Globus pallidus (tissue), 1 donor: ENCODE measurements at places on chromosomes 3 and 15.

DNA sequence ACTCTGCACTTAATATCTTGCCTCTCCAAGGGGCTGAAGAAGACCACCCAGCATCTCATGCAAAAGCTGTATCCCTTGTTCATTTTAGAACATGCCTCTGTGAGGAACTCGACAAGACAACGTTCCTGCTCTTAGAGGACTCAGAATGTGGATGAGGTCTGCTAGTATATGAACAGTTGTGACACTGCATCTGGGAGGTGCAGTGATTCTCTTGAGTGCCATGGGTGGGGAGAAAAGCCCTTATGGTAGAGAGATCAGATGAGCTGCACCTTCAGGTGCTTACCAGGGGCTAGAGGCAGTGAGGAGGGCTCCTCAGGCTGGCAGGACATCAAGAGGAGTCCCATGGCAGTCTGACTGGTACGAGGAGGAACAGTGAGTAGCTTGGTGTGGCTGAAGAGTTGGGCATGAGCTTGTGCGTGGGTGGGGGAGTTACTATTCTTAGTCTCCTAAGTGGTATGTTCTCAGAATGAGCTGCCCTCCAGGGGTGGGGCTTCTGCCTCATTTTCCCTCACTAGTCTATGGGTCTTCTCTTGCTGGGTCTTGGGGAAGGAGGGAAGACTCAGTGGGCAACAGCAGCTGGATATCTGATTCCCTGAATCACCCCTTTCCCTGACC is 56.7 kb upstream of the ATP2B2 start:
- DNase-seq, result no peak

DNA sequence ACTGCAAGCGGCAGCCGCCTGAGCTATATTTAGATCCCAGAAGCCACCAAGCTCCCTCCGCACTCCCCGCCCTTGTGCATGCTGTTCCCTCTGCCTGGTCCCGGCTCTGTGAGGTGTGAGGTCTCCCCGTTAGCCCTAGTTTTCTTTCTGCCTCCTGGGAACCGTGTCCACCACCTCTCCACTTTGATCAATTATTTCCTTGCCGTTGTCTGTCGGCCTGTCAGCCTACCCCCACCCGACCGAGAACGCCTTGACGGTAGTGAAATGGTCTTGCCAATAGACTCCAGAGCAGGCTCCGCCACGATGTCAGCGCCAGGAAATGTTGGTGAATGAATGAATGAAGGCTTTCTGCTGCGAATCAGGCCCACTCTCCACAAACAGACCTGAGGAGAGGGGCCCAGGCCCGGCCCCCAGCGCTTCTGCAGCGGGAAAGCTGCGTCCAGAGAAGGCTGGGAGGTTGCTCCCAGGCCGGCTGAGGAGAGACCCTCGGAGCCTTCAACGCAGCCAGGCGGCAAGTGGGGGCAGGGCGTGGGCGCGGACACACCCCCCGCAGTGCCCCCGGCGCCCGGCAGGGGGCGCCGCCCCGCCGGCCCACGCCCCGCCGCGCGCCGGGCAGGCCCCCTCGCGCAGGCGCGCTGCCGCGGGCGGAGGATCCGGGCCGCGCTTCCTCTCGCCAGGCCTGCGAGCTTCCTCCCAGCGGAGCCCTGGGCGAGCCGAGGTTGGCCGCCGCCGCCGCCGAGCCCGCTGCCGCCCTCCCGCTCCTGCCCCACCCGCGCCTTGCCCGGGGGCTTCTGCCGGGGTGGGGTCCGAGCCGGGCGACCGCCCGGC is at the start of gene CSK:
Gene CSK, plus strand, starts transcription at position 650 of the 828 bp plus-strand sequence. CDS start 16,218 bp downstream, outside the sequence.
- peak; percentile 64 for DNase-seq

GRCh38 chr3:150411976-150412375 is 3.9 kb downstream of the TSC22D2 start:
- DNase-seq, result no peak

GRCh38 chr3:32872487-32873382 is 54.9 kb downstream of the TRIM71 start:
- no peak for DNase-seq

GRCh38 chr15:70772402-70772801 is 9.0 kb upstream of the UACA start:
- no peak for DNase-seq

DNA sequence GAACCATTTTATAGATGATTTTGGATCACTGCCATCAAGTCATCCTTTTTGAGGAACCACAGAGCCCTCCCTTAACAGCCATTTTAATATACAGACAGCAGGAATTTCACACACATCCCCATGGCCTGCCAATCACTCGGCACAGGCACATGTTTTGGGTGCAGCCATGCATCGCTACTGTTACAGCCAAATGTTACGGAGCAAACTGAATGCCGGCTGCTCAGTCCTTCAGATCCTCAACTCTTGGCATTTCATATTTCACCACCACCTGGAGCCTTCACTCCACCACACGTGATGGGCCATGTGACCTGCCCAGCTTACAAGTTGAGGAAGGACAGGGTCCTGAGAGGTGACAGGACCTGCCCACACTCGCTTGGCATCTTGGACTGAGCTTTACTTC is 90.8 kb downstream of the OXNAD1 start:
- no peak for DNase-seq

DNA sequence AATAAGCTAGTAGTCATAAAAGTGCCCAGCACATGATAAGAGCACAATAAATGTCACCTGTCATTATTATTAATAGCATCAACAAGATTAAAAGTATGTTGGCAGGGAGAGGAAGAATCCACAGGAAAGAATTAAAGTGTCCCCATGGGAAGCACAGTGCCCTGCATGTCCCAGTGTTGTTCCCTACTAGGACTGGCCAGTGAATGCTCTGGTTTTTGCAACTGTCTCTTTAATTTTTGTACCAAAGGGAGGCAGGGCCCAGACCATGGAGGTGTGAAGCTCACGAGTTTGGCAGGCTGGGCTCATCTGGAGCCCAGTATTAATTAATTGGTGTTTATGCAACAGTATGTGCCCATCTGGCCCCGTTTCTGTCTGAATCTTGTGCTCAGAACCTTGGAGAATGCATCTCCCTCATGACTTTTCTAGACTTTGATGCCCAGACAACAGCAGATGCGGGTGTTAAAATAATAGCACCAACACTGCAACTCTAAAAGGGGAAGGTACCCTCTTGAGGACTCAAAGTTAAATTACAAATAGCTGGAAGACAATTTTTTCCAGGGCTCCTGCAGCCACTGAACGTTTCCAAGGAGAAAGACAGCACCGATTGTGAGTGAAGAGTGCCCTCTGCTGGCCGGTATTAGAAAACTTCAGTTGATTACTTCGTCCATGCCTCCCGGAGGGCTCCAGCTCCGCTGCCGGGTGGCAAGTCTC is 71.9 kb upstream of the SPATA12 start:
- peak; percentile 89 for DNase-seq

GRCh38 chr3:49805367-49805782 is 2.3 kb downstream of the INKA1 start:
- peak; percentile 58 for DNase-seq

DNA sequence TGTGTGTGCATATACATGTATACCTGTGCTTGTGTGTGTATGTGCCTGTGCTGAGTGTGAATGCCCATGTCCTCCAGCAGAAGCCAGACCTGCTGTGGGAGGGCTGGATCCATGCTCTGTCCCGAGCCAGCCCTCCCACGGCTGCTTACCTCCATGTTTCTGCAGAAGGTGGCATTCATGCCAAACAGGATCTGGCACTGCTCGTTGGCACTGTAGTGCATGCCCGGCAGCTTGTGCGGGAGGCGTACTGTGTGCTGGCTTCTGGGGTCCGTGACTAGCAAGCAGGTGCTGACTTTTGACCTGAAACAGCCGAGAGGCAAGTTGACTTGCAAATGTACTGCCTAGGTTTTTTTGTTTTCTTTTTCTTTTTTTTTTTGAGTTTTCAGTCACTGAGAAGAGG is 189.3 kb downstream of the ADAMTS17 start:
- DNase-seq, result no peak

- no peak for DNase-seq
These were observed 121.7 kb upstream of the TPM1 start for GRCh38 chr15:62920682-62921502.

DNA sequence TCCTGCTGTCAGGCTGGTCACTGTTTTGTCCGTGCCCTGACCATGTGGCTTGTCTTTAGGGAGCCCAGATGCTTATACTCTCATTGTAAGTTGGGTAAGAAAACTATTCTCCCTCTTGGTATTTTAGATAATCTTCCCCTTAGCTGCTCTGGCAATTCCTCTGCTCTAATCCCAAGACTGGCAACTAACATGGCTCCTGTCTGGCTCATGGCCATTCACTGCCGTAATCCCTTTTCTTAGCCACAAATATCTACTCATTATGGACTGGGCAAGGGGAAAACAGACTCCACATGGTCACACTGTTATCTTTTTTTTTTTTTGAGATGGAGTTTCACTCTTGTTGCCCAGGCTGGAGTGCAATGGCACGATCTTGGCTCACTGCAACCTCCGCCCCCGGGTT is 38.8 kb downstream of the TYRO3 start:
- no peak for DNase-seq

DNA sequence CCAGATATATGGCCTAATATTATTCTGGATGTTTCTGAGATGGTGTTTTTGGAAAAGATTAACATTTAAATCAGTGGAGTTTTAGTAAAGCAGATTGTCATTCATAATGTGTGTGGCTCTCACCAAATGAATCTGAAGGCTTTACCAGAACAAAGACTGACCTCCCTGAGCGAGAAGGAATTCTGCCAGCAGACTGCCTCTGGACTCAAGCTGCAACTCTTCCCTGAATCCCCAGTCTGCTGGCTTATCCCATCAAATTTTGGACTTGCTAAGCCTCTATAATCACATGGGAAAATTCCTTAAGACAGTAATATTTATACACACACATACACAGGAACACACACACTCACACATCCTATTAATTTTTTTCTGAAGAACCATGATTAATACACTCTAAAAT is 102.3 kb downstream of the FAM174B start:
- DNase-seq, result no peak

DNA sequence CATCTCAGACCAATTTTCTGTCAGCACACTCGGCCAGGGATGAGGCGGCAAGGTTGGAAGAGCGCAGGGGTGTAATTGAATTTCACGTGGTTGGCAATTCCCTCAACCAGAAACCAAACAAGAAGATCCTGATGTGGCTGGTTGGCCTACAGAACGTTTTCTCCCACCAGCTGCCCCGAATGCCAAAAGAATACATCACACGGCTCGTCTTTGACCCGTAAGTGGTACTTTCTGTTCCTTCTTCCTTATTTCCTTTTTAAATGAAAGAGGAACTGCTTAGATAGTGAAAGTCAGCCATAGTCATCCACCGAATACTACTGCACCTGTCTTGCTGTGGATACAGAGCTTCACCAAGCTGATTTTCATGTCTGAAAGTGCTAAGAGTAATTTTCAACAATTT is 60.1 kb downstream of the SGO1 start:
- DNase-seq, result peak; percentile 63

- DNase-seq, result peak; percentile 54
These were observed 22.0 kb downstream of the STARD5 start for GRCh38 chr15:81301815-81302399.

- no peak for DNase-seq
These were observed 2.5 kb downstream of the CHST2 start for GRCh38 chr3:143122089-143122430.

DNA sequence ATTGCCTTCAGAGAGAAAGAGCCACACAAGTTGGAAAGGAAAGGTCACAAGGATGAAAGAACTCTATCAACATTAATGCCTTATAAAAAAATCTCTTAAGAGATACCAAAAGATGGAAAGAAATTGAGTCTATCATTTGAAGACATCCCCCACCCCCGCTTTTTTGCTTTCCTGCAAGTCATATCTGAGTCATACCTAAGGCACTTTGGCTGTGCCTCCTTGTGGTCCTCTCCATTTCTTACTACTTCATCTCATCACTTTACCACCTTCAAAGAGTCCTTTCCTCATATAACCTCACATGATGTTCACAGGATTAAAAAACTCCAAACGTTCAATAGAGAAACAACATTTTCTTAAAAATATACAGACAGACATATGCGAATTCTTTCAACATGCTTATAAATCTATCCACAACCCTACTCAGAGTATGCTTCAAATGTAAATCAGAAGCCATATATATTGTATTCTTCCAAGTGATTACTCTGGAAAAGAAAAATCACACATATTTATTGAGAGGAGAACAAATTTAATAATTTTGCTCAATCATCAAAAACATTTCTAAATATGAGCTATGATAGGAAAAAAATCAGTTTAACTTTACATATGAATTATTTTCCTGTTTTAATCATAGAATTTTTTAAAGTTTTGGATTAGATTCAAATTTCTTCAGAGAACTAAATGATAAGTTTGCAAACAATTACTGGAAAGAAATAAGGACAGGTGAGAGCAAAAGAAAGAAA is 1003.9 kb upstream of the CFAP20DC start:
- no peak for DNase-seq

- DNase-seq, result no peak
These were observed 26.1 kb downstream of the CMSS1 start for GRCh38 chr3:99843590-99844258.

DNA sequence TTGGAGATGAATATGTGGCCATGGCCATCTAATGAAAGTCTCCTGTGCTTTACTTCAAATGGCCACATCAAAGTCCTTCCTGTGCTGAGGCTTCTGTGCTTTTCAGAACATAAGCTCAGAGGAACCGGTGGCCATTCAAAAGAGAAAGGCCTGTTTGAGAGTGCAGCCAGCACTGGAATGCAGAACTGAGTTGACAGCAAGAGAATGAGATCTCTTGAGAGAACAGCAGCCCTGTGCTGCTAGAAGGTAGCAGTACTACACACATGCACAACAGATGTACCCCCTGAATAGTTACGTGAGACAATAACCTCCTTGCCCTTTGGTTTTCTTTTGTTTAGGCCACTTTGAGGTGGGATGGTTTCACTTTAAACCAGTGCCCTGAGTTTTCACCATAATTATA is 292.5 kb downstream of the PTPRG start:
- DNase-seq, result no peak

GRCh38 chr3:194267744-194268653 is 83.1 kb downstream of the CPN2 start:
- DNase-seq, result no peak

GRCh38 chr3:82978368-82978767 is 1216.9 kb upstream of the GBE1 start:
- no peak for DNase-seq

GRCh38 chr15:75008629-75009326 is 13.4 kb downstream of the SCAMP5 start:
- no peak for DNase-seq

- DNase-seq, result no peak
These were observed 110.5 kb downstream of the EPHB1 start for GRCh38 chr3:134905647-134905935.

- no peak for DNase-seq
These were observed 23.3 kb downstream of the CLDN18 start for GRCh38 chr3:138033202-138033691.

DNA sequence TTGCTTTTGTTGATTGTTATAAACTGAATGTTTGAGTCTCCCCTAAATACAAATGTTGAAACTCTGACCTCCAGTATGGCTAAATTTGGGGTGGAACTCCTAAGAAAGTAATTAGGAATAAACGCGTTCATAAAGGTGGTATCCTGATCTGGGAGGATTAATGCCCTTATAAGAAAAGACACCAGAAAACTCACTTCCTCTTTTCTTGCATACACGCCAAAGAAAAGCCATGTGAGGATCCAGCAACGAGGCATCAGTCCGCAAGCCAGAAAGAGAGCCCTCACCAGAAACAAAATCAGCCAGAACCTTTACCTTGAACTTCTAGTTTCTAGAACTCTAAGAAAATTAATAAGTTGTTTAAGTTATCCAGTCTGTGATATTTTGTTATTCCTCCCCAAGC is 37.4 kb upstream of the AZI2 start:
- no peak for DNase-seq

- no peak for DNase-seq
These were observed 859.2 kb upstream of the SEMA6D start for GRCh38 chr15:46858150-46858549.

- DNase-seq, result no peak
These were observed 258.0 kb upstream of the RARB start for GRCh38 chr3:25170021-25170420.

GRCh38 chr15:52280326-52281084 is 15.1 kb downstream of the MYO5C start:
- DNase-seq, result no peak
